ENCODE measurements at places on chromosomes 4 and X.

DNA sequence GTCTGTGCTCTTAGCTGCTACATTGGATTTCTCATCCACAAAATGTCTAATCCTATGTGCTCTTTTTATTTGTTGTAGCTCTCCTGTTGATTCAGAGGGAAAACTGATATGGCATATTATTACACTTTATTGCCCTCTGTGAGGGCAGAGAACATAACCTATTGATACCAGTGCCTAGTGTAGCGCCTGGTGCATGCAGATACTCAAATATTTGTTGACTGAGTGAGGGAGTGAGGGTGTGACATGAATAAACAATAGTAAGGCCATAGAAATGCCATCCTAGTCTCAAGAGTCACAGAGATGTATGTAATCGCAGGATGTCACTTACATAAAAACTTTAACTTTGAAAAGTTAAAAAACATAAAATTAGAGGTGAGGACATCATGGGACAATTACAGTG, 159.1 kb downstream of the SHROOM3 start:
- no peak for DNase-seq

DNA sequence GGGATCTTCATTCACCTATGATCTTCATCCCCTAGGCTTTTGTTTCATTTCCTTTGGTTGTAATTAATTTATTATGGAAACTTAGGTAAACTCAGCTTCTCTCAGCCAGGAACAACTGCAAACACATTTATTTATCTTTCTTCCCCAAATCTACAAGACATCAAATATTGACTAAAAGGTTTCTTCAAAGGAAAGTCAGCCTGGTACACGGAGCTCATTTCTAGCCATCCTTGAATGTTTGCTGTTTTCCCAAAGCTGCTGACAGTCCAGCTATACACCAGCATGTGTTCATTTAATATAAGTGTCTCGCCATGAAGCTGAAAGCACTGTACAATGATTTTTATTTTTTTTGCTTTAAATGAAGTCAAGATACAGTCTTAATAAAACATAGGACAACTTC, 16.8 kb downstream of the RBM47 start:
- DNase-seq: no peak

DNA sequence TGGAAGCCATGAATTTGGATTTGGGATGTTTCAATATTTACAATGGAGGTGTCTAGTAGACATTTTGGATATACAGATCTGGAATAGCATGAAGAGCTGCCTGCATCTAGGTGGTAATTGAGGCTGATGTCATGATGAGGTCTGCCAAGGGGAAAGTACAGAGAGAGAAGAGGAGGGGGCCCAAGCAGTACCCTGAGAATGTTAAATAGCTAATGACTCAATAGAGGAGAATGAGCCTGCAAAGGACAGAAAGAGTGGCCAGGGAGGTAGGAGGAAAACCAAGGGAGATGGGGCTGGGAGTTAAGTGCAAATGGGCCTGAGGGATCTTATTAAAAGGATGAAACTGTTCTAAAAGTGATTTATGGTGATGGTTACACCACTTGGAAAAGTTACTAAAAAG, 182.2 kb upstream of the KIT start:
- DNase-seq: no peak

DNA sequence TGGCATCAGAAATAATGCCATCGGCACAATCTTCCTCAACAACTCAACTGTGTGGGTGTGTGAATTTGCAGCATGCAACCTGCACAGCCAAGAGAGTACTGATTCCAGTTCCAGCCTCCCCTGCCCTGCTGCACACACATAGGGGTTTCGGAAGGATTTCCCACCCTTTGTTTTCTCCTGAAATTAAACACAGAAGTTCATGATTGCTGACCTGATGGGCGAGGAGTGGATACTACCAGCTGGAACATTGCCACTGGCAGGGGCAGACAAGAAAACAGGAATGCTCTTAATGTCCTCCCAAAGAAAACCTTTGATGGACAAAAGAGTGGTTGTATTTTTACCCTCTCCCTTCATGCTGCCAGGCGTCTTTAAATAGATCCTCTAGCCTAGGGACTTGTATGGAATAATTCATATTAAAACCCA, 4.8 kb downstream of the NDP start:
- no peak for DNase-seq

DNA sequence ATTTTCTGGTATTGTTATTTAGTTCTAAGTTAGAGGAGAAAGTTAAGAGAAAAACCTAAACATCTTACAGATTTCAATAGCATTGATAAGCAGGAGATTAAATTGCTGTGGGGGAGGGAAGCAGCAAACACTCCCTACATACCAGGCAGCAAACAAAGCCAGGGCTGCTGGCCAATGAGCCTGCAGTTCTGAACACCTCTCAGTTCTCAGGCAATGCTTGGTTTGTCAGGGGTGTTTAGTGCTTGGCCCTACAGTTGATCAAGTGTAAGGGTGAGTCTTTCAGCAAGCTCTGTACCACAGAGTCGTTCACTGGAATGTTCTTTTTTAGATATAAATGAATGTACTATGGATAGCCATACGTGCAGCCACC, 38.6 kb downstream of the EGFL6 start:
- DNase-seq: no peak

DNA sequence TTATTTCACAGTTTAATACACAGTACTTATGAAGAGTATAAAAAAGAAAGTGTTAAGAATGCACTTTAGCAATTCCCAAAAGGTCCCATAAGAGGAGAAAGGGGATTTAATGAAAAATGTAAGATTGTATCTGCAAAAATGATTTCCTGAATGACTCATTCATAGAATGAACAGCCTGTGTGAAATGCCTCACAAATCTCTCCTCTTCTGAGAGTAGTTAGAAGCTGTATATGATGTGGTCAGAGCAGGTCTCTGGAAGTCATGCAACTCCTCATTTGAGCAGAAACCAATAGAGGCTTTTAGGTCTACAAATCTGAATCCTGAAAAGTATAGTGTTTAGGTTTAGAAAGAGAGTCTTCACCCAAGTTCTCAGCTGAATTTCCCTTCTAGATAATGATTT, 381.3 kb upstream of the INTU start:
- DNase-seq: no peak

DNA sequence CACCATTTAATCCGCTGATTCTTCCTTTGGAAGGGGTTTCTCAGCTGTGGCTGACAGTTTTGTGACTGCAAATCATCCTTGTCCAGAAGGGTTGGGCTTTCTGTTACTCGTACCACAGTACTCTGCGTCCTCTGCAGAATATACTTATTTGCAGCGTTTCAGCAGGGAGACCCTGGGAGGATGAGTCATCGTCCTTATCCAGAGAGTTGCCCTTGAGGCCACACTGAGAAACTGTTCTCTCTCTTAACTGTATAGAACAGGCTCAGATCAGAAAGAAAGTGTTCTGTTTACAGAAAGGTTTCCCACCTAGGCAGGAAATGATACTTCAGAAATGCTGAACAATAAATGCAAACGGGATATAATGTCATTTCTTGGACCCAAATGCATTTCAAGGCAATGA, 47.8 kb upstream of the DDX53 start:
- DNase-seq: no peak

DNA sequence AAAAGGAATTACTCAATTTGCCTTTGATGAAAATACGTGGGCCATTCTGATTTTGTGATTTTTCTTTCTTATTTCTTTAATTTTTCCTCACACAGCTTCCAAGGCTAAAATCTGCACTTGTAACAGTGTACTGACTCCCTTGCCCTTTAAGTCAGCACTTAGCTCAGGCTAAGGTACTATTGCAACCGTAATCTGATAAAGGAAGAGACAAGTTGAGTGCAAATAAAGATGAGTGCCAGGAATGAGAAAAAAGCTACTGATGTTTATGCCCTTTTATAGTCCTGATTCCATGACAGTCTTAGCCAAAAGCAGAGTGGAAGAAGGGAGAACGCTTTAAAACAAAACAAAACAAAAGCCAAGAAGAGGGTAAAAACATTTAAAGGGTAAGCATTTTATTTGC, 6.0 kb downstream of the DMD start:
- no peak for DNase-seq

DNA sequence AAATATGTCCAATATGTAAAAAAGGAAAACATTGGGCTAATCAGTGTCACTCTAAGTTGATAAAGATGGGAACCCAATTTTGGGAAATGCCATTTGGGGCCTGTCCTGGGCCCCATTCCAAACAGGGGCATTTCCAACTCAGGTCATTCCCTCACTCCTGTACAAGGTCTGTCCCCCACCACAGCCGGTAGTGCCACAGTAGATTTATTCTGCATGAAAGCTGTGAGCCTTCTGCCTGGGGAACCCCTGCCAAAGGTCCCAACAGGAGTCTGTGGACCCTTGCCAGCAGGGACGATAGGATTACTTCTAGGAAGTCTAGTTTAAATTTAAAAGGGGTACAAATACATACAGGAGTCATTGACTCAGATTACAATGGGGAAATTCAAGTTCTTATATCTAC, 317.6 kb upstream of the GNPDA2 start:
- DNase-seq: no peak

DNA sequence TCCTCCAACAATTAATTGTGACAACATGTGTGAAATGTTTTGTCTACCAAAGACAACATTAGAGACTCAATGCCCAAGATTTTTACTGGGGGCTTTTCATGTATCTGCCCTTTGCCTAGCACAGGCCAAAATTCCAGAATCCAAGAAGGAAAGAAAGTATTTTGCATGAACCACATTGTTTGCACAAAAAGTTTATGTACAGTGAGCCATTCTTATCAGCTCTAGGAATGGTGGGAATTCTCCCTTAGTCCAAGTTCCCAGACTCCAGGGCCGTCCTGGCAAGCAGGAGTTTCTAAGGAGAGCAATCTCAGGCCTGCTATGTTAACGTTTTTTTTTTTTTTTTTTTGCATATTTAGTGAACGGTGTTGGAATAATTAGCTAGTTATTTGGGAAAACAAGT, 21.6 kb downstream of the GPRASP1 start:
- no peak for DNase-seq

DNA sequence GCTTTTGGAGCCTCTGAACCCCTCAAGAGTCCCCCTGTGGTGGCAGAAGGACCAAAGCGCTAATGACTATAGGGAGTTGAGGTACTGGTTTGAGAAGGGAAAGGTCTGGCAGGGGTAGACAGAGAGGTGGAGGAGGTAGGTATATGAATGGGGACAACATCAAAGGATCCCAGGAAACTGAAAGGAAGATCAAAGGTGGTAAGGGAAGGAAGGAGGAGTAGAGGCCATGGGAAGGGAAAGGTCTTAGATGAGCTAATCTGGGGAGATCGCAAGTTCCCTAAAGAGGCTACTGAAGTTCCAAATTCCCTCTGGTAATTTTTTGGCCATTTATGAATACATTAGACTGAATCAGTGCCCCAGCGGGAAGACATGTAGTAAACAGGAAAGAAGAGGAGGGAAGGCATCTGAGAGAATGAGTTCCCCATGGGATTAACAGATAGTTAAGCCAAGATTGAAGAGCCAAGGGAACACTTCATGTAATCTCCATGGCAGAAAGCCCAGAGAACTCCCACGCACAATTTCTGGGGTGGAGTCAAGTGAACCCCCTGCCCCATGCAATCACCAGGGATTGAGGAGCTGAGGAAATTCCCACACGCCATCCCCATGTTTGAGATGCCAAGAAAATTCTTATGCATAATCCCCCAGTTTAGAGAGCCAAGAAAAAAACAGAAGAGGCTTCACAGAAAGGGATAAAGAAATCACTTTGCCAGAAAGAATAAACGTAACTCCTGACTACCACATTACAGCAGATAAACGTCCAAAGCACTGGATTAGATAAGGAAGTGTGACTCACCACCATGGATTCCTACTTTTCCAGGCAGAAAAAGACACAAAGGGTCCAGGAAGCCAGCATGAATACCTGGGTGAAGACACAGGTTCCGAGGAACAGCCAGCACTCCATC, 25.8 kb downstream of the ZNF630 start:
- DNase-seq: no peak

DNA sequence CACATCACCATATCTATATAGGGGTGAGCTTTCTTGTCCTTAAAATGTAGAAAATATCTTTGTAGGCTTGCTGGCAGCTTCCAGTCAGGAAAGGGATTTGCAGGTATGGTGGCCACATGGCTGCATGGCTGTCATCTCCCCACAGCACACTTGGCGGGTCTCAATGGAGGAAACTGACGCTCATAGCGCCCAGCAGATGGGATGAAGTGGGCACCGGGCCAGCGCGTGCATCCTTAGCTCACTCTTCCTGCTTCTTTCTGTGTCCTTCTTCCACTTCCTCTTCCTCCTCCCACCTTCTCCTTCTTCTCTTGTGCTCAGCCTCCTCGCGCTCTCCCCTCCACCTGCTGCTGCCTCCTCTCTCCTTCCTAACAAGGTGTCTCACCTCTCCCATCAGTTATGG, 156.2 kb upstream of the PSAPL1 start:
- DNase-seq: no peak
